ENCODE measurements at places on chromosomes 16 and 17.

DNA sequence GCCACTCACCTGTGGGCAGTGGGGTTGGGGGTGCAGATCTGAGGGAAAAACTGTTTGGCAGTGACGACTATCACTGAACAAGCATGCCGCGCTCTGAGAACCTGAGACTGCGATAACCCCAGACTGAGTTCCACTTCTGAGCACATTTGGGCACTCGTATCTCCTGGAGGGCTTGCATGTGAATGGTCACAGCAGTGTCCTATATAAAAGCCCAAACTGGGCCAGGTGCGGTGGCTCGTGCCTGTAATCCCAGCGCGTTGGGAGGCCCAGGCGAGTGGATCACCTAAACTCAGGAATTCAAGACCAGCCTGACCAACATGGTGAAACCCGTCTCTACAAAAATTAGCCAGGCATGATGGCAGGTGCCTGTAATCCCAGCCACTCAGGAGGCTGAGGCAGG is 18.7 kb downstream of the ATP2C2 start:
- DNase-seq, result no peak

DNA sequence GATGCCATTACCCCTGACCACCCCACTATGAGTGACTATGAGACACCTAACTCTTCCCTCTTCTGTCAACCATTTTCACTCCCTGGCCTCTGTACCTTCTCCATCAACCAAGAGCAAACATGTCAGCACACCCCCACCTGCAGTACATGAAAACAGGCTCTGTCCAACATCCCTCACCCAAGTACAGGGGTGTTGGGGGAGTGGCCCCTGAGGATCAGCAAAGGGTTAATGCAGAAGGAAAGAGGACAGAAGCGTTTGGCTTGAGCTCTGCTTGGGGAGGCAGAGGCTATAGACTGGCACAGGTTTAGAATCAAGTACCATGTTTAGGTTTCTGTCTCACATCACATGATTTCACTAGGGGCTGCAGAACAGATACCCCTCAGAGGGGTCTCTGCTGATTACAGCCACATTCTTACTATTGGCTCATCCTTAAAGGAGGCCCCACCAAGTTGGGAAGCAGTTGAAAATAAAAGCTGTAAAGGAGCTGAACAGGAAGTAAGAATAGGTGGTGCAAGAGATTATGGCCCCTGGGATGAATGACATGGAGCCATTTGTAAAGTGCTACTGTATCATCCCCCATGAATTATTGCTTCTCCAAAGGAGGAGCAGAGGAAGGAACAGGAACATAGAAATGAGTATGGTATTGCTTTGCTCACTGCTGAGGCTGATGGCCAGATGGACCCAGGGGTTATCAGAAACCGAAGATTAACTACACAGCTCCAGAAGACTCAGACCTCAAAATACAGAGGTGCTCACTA is 2.4 kb upstream of the PSMC3IP start:
- DNase-seq, result no peak

GRCh38 chr17:68468788-68469187 is 11.5 kb upstream of the WIPI1 start:
- no peak for DNase-seq

DNA sequence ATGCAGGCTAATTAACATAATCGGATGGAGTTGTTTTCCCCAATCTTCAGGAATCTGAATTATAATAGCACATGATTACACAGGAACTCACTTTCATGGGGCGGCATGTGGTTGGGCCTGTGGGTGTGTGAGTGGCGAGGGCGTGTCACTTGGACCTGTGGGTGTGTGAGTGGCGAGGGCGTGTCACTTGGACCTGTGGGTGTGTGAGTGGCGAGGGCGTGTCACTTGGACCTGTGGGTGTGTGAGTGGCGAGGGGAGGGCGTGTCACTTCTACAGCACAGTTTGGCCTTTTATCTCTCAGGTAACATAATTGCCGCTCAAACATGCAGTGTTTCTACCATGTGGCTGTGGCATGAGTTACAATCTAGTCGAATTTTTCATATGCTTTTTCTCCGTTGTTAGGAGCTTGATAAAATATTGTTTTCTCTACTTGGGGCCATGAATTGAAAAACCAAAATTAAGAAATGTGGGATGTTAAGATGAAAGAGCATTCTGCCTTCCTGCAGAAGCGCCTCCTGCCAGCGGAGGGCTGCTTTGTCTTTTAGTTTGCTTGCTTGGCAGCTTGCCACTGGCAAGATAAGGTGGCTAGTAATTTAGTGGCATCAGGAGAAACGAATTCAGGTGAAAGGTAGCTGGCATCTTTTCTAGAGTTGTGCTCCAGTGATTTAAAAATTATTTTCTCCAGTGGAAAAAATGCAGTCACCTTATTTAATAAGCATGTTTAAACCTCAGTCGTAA is 36.2 kb downstream of the USP10 start:
- DNase-seq, result peak; percentile 17

GRCh38 chr16:27332105-27332504 is 18.3 kb downstream of the IL4R start:
- no peak for DNase-seq
